ENCODE measurements at places on chromosomes 2 and 18. TPM values are rescaled to one million over a fixed set of nuclear protein-coding genes. Genes with fewer than 3 reads are reported as not detected.

CCL20 gene
- 70.1 TPM for polyA plus RNA-seq

TNS1 gene
- polyA plus RNA-seq, result 39.8 TPM

CELF4 gene
- 0.07 TPM for polyA plus RNA-seq

CYP27A1 gene
- polyA plus RNA-seq, result 11.6 TPM

ATP6V1B1 gene
- polyA plus RNA-seq, result 1.9 TPM

CCDC142 gene
- 6.6 TPM for polyA plus RNA-seq

NDUFV2 gene
- 81.8 TPM for polyA plus RNA-seq

SAG gene
- polyA plus RNA-seq, result not detected

ZBTB7C gene
- 5.6 TPM for polyA plus RNA-seq

ARHGEF33 gene
- polyA plus RNA-seq, result 0.10 TPM

IL1RL1 gene
- 5.6 TPM for polyA plus RNA-seq

TGFA gene
- polyA plus RNA-seq, result 0.74 TPM

EMILIN1 gene
- 9.5 TPM for polyA plus RNA-seq

UGT1A8 gene
- not detected for polyA plus RNA-seq

RIT2 gene
- not detected for polyA plus RNA-seq

RGPD8 gene
- polyA plus RNA-seq, result 0.65 TPM

PHOSPHO2 gene
- 10.6 TPM for polyA plus RNA-seq

LOXL3 gene
- 0.78 TPM for polyA plus RNA-seq

TACR1 gene
- polyA plus RNA-seq, result 1.6 TPM

GPR39 gene
- polyA plus RNA-seq, result 0.54 TPM

ABCG5 gene
- 0.03 TPM for polyA plus RNA-seq

BOLL gene
- polyA plus RNA-seq, result not detected

INPP5D gene
- 15.2 TPM for polyA plus RNA-seq

SP5 gene
- not detected for polyA plus RNA-seq

FBXO48 gene
- 0.48 TPM for polyA plus RNA-seq

ST8SIA5 gene
- 0.22 TPM for polyA plus RNA-seq

All from adipose tissue (tissue), 3 donors.